ENCODE measurements at places on chromosomes 4 and X. TPM values are rescaled to one million over a fixed set of nuclear protein-coding genes. Genes with fewer than 3 reads are reported as not detected.

DNA sequence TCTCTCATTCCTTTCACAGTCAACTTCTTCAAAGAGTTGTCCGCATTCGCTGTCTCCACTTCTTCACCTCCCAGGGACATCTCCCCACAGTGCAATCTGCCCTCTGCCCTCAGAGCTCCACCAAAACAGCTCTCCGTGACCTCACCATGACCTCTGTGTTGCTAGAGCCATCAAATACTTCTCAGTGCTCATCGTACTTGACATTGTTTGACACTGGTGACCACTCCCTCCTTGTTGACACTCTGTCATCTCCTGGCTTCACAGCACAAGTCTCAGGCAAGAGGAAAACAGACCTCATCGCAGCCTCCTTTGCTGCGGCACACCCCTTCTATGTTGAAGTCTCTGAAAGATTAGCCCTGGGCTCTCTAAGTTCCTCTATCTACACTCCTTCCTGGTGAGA lies 90.5 kb upstream of the CCDC160 start:
- DNase-seq = no peak

Gene MGARP
- 1.2 TPM for total RNA-seq

- DNase-seq = no peak
These were observed 259.7 kb downstream of the NKX6-1 start for GRCh38 chr4:84239278-84239845.

GRCh38 chr4:141413366-141413765 lies 192.7 kb downstream of the ZNF330 start:
- DNase-seq = no peak

Gene AKAP14
- total RNA-seq = 1.4 TPM

DNA sequence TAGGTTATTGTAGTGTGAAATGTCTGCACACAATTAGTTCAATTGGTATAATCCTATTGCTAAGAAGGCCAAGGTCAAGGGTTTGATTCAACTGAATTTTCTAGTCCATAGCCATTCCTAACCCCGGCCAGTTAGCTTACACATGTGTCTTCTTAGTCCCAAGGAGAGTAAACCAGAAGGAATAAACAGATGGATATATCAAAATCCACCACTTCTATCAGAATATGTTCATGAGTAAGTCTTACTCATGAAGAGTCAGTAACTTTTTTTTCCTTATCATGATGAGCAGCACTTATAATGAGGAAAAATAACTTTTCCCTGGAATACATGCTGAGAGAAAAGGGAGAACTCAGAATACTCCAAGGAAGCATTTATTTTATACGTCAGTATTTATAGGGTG lies 9.5 kb downstream of the HHIP start:
- no peak for DNase-seq

GRCh38 chr4:48930654-48931053 lies 24.1 kb upstream of the OCIAD2 start:
- DNase-seq = no peak

DNA sequence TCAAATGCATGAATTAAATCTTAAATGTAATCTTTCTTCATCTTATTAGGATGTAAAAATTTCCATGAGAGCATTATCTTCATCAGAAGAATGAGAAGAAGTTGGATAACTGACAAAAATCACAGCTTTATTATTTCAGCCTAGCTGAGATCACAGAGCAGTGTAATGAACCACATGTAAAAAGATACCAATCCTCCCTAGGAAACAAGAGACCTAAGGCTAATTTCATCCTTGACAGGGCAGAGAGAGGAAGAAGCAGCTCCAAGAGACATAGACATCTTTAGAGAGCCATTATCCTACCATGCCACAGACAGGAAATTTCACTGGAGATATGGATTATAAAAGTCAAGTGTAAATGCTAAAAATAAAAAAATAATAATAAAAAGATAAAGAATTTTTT lies 40.9 kb upstream of the IL15 start:
- DNase-seq = no peak

- DNase-seq = no peak
These were observed 87.5 kb downstream of the PALLD start for GRCh38 chr4:168584321-168584771.

Gene HPSE
- total RNA-seq = 1.6 TPM

Gene SMARCA1
- total RNA-seq = 78.0 TPM

Gene SERTM2
- total RNA-seq = 0.16 TPM

Gene ARSD
- 9.2 TPM for total RNA-seq

Gene IL2RG
- total RNA-seq = not detected

Gene CCDC160
- total RNA-seq = 1.1 TPM

GRCh38 chrX:132395645-132396044 lies 93.2 kb downstream of the MBNL3 start:
- DNase-seq = no peak

All from occipital lobe (tissue), 3 donors.